Fibroblast of skin of right biceps (primary cell): ENCODE measurements at places on chromosomes 7 and 10.

DNA sequence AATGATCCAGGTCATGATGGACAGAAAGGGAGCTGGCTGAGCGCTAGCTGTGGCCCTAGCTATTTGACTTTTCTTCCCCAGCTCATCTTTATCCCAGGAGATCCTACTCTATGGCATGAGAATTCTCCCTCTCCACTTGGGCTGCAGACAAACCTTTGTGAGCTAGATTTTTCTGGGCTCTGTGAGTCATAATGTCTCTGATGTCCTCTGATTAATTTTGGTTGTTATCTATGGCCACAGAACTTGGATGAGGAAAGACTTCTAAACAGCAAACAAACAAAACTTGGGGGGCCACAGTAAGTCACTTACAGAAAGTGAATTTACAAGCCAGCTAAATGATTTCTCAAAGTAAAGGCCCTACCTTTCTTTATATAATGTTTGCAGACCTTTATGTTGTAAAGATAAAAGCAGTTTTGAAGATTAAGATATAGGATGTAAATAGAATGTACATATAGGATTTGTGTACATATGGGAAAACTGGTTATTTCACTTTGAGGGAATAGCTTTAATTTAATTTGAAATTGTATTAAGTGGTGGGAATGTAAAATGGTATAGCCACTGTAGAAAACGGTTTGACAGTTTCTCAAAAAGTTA is 10.4 kb downstream of the ABLIM1 start:
- DNase-seq = no peak

- DNase-seq = no peak
Measured at GRCh38 chr10:61411706-61412105, 41.5 kb downstream of the TMEM26 start.

- DNase-seq = no peak
Measured at GRCh38 chr10:132158122-132158741, 28.5 kb upstream of the DPYSL4 start.

- peak; percentile 2 for DNase-seq
Measured at GRCh38 chr10:82813856-82814255, 938.9 kb downstream of the NRG3 start.

DNA sequence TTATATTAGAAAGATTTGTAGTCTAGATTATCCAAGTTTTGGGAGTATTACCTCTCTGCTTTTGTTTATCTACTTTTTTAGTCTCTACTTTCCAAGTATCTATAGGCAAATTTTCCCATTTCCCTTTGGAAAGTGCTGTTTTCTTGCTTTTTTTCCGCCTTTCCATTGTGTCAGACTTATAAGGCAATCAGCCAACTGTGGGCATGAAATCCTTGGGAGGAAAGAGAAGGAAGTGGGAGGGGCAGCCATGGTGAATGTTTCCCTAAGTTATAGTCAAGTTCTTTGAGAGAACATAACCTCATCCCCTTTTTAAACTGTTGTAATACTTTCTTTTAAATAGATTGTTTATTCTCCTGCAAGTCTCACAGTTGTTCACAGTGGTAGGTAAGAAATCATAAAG is 52.6 kb downstream of the PTEN start:
- DNase-seq = peak; percentile 37

- DNase-seq = no peak
Measured at GRCh38 chr10:28928484-28928883, 251.2 kb downstream of the BAMBI start.

GRCh38 chr7:158473221-158473620 is 114.4 kb downstream of the PTPRN2 start:
- DNase-seq = no peak

- no peak for DNase-seq
Measured at GRCh38 chr7:123750389-123751230, 1.8 kb upstream of the WASL start.
